HEK293T (cell line): ENCODE measurements at places on chromosomes 2 and 18.
A peak's percentile ranks its signal among the peaks of the same experiment; 100 is the strongest.

- no peak for DNase-seq
Measured at GRCh38 chr2:185939858-185940257, 201.3 kb downstream of the FSIP2 start.

- DNase-seq, result no peak
Measured at GRCh38 chr2:230234122-230234722, 8.7 kb downstream of the SP140 start.

- DNase-seq, result no peak
Measured at GRCh38 chr2:220682616-220683015, 889.5 kb downstream of the EPHA4 start.

- DNase-seq, result no peak
Measured at GRCh38 chr18:24346254-24346653, 51.4 kb downstream of the OSBPL1A start.

GRCh38 chr2:241227594-241227993 lies 39.1 kb downstream of the ANO7 start:
- no peak for DNase-seq

GRCh38 chr2:241003369-241003768 lies 5.0 kb downstream of the SNED1 start:
- no peak for DNase-seq

GRCh38 chr2:168008646-168009195 lies 238.7 kb downstream of the STK39 start:
- DNase-seq, result no peak

DNA sequence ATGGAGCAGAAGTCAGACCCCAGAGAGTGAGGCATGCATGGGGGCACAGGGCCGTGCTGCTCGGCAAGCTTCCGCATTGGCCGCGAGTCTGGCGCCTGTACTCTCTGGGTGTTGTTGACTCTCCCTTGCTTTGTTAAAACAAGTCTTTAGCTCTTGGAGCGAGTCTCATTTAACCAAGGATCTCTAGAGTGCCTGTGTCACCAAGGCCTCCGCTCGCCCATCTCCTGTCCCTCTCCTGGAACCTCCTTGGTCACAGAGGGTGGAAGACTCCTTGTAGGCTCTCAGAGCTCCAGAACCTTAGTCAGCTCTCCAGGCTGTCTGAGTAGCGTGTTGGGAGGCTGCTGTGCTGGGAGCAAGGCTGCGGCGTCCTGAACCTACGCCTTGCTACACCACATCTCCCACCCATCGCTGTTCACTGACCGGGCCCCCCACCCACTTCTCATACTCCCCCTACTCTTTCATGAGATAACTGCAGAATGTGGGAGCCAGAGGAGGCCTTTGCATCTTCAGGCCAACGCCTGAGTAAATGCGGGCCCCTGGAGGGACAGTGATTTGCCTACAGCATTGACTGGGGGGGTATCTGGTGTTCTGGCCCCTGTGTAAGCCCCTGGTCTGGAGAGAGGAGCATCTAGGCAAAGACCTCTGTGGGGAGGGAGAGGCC lies 66.1 kb downstream of the CIB4 start:
- no peak for DNase-seq

GRCh38 chr2:149188291-149188690 lies 142.1 kb upstream of the LYPD6 start:
- DNase-seq, result no peak

GRCh38 chr18:10936176-10937053 lies 213.0 kb downstream of the PIEZO2 start:
- DNase-seq, result no peak

- no peak for DNase-seq
Measured at GRCh38 chr2:69385443-69386151, 1.4 kb downstream of the GFPT1 start.

DNA sequence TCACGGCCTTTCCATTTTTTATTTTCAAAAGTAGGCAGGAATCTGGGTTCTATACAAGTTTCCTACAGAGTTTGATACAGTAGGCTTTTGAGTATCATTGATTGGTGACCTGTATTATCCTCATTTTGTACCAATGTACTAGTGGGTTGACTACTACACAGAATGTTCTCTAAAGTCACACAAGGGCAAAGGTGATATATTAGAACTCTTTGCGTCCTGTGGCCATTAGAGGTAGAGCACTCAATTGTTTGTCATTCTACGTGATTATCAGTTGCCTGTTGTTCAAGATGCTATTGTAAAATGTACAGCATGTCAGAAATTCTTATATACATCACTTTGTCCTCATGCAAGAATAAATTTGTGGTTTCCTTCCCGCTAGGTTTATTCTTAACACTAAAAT lies 24.8 kb downstream of the WDR75 start:
- no peak for DNase-seq

DNA sequence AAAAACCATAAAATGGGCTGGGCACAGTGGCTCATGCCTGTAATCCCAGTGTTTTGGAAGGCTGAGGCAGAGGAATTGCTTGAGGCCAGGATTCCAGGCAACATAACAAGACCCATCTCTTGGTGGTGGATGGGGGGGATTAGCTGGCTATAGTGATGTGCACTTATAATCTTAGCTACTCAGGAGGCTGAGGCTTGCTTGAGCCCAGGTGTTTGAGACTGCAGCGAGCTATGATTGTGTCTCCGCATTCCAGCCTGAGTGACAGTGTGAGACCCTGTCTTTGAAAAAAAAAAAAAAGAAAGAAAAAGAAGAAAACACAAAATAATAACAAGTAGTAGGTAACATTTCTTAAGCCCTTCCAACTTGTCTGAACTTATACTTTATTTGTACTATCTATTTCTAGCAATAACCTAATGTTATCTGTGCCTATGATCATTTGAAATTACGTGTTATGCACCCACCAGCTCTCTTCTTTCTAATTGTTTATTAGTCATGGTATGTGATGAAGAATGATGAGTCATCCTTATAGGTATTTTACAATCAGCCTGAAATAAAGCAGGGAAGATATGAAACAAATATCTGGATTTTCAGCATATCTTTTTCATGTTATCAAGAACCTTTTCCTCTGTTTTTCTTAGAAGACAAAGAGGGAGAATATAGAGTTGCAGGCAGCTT lies 129.3 kb upstream of the UNC80 start:
- DNase-seq, result no peak

- no peak for DNase-seq
Measured at GRCh38 chr2:120224735-120225548, 1.7 kb upstream of the TMEM185B start.

DNA sequence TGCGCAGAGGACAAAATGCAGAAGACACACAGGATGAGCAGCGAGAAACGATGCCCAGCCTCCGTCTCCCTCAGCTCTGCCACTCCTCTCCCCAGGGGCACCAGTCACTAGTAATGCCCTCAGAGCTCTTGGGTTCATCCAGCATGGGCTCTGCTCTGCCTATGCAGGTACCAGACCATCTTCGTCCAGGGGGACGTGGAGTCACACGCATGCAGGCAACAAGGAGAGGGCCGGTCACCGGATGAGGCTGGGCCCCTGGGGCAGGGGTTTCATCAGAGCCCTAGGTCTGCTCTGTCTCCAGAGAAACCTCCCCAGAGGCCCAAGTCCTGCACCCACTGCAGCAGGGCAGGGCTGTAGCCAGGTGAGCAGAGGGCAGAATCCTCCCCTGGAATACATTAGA lies 23.9 kb downstream of the RAB31 start:
- DNase-seq, result no peak

DNA sequence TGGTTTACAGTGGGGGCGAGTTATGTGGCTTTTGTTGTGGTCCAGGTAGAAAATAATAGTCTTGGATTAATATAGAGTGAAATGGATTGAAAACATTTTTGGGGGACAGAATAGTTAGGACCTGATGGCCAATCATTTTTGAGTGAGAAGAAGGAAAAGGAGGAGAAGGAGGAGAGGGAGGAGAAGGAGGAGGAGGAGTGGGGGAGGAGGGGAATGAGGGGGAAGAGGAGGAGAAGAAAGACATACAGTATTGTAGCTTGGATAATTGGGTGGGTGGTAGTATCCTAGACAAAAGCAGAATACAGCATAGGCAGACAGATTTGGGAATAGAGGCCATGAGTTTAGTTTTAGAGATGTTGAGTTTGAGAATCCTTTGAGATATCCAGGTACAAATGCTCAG lies 101.6 kb downstream of the GATA6 start:
- DNase-seq, result no peak

DNA sequence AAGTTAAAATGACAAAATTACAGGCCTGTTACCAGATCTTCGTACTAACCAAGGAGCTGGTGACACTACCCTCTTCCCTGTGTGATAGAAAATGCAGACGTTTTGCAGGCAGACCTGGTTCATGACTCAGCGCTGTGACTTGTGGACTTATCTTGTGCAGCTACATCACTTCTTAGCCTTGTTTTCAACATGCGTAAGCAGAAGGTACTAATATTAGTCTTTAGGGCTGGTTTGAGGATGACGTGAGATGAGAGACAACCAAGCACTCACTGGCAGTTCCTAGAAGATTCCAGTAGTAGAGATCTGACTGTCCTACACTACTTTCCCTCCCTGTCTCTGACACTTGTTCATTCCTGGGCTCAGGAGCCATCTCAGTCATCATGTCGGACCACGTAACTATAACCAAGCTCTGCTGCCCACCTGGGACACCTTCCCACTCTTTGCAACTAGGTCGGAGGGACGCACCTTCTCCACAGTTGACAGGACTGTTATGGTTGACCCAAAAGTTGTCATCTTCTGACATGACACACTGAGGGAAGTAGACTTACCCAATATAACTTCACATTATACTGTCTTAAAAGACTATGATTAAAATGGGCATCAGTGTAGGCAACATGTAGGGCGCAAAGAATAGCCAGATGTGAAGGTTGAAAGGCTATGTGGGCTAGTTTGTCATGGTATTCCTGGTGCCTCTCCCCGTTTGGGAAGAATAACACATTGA lies 64.8 kb downstream of the TNFRSF11A start:
- no peak for DNase-seq

GRCh38 chr2:126634273-126634861 lies 21.6 kb upstream of the GYPC start:
- DNase-seq, result peak; percentile 47

- DNase-seq, result no peak
Measured at GRCh38 chr18:79077181-79077580, 8.0 kb downstream of the ATP9B start.

DNA sequence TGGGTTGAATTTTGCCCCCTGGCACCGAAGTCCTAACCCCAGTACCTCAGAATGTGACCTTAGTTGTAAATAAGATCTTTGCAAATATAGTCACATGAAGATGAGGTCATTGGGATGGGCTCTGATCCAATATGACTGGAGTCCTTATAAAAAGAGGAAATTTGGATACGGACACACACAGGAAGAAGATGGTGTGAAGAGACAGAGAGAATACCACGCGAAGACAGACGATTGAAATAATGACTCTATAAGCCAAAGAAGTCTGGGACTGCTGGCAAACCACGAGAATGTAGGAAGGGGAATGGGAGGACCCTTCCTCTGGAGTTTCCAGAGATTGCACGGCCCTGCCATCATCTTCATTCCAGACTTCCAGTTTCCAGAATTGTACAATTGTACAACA lies 98.6 kb downstream of the CPO start:
- DNase-seq, result no peak

DNA sequence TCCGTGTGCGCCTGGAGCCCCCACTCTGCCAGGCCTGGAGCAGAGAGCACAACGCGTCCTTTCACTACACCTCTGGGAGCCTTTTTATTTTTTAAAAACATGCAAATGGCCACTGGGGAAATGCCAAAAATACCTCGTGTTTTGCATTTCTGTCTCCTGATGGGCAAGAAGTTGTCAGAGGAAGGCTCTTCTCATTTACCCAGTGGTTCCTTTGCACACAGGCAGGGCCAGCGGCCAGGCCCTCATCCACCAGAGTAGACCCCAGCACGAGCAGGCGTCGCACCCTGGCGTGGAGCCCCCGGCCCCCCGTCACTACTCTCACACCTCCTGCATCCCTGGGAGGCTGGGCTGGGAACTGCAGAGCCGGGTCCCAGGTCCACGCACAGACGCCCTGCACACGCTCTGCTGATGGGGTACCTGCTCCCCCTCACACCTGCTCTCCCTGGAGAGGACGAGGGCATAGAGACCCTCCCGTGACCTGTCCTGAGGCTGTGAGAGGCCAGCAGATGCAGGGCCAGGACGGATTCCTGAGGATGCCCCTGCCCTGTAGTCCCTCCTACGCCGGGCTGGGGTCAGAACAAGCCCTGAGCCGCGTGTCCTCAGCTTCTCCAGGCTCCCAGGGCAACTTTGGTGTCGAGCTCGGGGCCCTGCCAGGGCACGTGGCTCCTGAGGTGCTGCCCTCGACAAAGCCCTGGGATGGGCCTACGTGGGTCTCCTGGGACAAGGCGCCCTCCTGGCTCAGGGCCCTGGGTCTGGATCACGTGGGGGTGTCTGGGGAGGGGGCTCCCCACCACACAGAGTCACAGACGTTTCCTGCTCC lies 65.0 kb downstream of the NFATC1 start:
- DNase-seq, result no peak

DNA sequence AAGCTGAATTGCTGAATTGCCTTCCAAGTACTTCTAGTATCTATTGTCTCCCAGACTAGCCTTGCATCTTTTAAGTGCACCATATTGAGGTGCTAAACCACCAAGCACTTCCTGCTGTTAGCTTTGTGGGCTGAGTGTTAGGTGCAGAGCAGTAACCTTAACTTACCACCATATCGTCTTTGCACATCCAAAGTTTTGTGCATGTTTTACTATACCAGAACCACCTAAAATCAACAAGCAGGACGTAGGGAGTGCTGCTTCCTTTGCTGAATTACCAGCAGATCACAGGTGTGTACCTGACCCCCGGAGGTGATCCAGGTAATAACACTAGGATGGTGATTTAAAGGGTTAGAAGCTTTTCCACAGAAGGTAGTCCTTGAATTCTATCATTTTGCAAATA lies 359.9 kb upstream of the HNRNPA3 start:
- DNase-seq, result no peak

GRCh38 chr18:59514203-59514602 lies 155.1 kb upstream of the LMAN1 start:
- DNase-seq, result peak; percentile 8

DNA sequence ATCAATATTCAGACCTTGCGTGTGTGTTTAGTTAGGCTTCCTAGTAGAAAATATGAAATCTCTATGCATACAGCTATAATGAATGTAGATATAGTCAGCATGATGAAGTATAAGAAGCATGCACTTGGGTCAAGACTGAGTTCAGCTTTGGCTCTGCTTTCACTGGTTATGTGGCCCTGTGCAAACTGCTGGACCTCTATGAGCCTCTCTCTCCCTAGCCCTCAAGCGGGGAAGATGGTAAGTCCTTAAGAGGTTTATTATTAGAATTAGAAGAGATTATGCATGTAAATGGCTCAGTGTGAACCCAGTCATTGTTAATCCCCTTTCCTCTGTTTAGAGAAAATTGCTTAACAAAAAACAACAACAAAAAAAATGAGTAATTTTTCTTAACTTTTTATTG lies 178.8 kb upstream of the NXPH2 start:
- no peak for DNase-seq
